ENCODE measurements at places on chromosomes 7 and 10.

GRCh38 chr10:69681436-69681835 lies 51.4 kb downstream of the FAM241B start:
- no peak for DNase-seq

DNA sequence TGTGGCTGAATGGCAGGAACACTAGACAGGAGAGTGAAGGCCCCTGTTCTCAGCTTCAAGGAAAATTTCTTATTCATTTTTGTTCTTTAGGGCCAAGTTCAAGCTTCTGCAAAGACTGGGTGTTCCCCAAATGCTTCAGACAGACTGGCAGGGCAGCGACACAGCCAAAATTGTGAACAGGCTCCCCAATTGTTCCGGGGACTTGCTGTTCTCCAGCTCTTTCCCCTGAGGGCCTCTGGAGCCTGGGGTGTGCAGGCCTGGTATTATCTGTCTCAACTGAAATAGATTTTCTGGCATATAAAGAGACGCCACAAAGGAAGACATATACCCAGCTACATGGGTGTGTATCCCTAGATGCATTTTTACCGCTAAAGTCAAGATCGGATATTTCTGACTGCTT lies 30.3 kb upstream of the PLCE1 start:
- no peak for DNase-seq

- peak; percentile 44 for DNase-seq
Observed at GRCh38 chr7:96484091-96484490, 162.2 kb upstream of the SLC25A13 start.

- no peak for DNase-seq
Observed at GRCh38 chr7:108860615-108861014, 290.9 kb downstream of the DNAJB9 start.

DNA sequence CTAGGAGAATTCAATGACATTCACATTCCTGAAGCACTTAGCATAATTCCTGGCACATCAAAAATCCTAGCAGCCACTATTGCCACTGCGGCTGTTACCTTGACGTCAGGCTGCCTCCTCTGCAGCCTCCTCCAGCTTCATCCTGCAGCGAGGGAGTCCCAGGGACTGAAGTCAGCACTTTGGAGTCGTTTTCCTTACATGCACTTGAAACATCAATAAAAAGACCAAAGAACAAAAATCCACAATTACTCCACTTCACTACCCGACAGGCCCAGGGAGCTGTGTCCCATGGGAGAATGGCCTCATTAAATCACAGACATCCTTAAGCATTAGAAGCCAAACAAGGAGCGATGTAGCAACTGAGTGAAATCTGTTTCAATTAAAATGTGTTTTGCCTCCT lies 48.6 kb upstream of the NANOS1 start:
- no peak for DNase-seq

- no peak for DNase-seq
Observed at GRCh38 chr10:26931223-26931622, 70.5 kb upstream of the ABI1 start.

GRCh38 chr7:141074162-141074991 lies 513 bp downstream of the TMEM178B start:
- peak; percentile 63 for DNase-seq

DNA sequence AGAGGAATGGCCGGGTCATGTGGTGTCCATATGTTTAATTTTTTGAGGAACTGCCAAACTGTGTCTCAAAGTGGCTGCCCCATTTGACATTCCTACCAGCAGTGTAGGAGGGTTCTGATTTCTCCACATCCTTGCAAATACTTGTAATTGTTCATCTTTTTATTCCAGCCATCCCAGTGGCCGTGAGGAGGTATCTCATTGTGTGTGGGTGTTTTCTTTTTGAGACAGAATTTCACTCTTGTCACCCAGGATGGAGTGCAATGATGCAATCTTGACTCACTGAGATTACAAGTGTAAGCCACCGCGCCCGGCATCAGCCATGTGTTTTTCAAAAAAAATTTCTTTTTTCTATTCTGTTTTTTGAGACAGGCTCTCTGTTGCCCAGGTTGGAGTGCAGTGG lies 38.7 kb upstream of the DLG5 start:
- DNase-seq = no peak

DNA sequence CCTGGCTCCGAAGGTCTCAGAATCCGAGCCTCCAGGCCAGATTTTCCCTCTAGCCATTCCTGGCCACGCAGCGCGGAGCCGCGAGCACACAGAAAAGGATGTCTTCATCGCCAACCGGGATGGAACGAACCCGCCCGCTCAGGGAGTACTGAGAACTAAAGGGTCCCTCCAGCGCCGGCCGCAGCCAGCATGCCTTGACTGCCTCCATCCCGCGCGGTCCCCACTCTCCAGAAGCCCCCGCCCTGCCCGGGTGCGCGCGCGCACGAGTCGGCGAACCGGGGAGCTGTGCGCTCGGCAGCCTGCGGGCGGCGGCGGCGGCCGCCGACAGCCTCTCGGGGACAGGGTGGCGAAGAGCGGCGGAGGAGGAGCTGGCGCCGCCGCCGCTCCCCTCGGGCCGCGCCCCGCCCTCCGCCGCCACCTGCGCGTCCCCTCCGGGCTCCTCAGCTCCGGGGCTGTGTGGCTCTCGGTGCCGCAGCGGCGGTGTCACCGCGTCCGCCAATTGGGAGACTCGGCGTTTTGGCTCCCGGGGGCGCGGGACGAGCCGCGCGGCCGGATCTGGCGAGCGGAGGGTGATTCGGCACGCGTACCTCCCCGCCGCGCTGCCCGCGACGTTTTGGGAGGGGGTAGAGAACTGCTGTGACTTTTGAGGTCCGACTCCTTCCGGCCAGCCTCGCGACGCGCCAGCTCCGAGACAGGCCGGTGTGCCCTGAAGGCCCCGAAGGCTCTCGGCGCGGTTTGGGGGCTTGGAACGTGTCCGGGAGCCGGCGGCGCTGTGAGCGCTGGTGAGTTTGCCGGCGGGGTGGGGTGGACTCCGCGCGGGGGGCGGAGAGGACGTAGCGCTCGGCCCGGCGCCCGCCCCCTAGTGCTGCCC lies 453 bp upstream of the GALNT17 start:
- peak; percentile 33 for DNase-seq

GRCh38 chr7:2729893-2730716 lies 42.1 kb downstream of the AMZ1 start:
- DNase-seq = no peak

DNA sequence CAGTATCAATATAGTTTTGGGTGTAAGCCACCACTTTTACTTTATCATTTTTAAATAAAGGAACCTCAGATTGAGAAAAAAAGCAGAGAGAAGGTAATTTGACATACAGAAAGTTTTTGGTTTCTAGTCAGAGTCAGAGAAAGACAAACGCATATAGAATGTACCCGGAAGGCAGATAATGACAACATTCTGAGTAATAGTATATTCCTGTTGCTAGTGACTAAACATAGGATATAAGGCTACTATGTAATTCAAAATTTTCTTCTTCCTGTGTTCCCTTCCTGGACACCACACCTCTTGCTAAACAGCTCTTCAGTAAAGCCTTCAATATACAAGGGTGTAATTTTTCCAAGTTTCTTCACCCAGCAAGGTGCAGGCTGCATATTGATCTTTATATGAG lies 597.6 kb downstream of the PCDH15 start:
- DNase-seq = no peak

DNA sequence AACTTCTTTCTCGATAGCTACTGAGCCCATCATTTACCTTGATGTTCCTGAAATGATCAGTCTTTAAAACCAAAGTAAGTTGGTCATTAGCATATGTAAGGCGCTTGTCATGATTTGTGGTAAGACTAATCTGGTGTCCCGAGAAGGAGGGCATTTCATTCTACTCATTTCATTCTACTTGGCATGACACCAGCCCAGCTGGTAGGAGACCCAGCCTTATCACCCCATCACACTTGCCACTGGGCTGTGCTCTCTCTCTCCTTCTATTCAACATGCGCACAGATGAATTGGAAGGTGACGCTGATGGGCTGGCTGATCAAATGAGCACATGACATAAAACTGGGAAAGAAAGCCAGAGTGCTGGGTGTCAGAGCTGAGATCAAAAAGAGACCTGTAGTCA lies 65.7 kb downstream of the CRTAC1 start:
- no peak for DNase-seq
